ENCODE measurements at places on chromosomes 3 and 15.
A peak's percentile ranks its signal among the peaks of the same experiment; 100 is the strongest.

DNA sequence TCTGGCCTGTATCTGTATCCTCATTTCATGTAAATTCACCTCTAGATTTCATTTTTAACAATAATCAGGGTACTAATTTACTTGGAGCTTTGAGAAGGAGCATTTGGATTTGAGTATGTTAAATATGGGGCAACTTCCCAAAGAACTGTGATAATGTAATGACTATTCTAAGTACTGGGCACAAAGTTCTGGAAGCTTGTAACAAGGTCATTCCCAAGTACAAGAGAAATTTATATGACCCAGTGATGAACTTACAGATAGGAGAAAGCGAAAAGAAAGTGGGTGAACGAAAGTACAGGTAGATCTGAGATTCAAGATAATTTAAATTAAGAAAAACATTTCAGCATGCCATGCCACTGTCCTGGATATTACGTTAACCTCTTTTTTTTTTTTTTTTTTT lies 93.8 kb downstream of the MYO5A start:
- H3K4me1 ChIP-seq, result peaks cover 2% of the 10 kb centered on the region
- H3K27me3 ChIP-seq, result no peaks in the 10 kb centered on the region
- peaks cover 2% of the 10 kb centered on the region for H3K36me3 ChIP-seq
- no peak overlapping the region for H3K27ac ChIP-seq
- DNase-seq, result no peak

DNA sequence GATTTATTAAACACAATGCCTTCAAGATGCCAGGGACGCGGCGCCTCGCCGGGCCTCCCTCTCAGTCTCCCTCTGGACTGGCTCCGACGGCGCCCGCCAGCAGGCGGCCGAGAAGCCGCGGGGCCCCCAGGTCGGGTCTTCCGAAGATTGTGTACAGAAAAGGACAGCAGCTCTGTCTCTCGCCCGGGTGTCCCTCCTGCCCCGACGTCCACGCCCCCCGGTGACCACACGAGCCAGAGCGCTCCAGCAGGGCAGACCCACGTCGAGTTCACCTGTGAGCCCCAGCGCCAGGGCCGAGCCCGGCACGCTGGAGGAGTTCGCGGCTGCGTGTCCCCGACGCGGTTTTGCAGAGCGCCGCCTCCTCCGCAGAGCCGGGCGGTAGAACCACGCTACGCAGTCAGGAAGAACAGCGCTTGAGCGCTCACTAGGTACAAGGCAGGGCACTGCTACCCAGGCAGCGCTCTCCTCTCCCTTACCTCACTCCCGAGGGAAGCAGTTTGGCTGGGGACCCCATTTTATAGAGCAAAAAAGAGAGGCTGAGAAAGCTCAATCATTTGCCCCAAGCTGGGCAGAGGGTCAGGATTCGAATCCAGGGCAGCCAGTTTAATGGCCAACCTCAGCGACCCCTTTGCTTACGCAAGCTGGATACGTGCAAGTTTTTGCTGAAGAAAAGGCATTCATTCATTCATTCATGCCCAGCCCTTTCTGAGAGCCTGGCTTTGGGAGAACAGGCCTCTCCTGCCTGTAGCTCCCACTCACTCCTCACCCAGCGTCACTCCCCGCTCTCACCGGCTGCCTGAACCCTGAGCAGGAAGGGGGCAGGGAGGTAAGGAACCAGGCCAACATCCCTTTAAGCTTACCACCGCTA lies 3.0 kb upstream of the TLE3 start:
- no peaks in the 10 kb centered on the region for H3K36me3 ChIP-seq
- peak; percentile 73 for DNase-seq
- H3K27ac ChIP-seq, result no peak overlapping the region
- H3K27me3 ChIP-seq, result no peaks in the 10 kb centered on the region

DNA sequence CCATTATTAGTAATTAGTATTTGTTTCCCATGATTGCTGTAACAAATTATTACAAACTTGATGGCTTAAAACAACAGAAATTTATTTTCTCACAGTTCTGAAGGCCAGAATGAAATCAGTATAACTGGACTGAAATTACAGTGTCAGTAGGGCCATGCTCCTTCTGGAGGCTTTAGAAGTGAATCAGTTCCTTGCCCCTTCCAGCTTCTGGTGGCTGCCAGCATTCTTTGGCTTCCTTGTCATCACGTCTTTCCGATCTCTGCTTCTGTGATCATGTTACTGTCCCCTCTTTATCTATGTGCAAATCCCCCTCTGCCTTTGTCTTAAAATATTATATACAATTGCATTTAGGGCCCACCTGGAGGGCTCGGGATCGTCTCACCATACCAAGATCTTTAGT lies 92.0 kb downstream of the FOXB1 start:
- no peak for DNase-seq
- H3K36me3 ChIP-seq, result no peaks in the 10 kb centered on the region
- no peaks in the 10 kb centered on the region for H3K4me1 ChIP-seq
- H3K4me3 ChIP-seq, result no peak overlapping the region
- H3K27me3 ChIP-seq, result no peaks in the 10 kb centered on the region

- no peaks in the 10 kb centered on the region for H3K27me3 ChIP-seq
- H3K36me3 ChIP-seq, result no peaks in the 10 kb centered on the region
- H3K27ac ChIP-seq, result no peak overlapping the region
- H3K4me3 ChIP-seq, result no peak overlapping the region
- no peak for DNase-seq
Observed at GRCh38 chr3:98003306-98003969, 31.2 kb upstream of the RIOX2 start.

DNA sequence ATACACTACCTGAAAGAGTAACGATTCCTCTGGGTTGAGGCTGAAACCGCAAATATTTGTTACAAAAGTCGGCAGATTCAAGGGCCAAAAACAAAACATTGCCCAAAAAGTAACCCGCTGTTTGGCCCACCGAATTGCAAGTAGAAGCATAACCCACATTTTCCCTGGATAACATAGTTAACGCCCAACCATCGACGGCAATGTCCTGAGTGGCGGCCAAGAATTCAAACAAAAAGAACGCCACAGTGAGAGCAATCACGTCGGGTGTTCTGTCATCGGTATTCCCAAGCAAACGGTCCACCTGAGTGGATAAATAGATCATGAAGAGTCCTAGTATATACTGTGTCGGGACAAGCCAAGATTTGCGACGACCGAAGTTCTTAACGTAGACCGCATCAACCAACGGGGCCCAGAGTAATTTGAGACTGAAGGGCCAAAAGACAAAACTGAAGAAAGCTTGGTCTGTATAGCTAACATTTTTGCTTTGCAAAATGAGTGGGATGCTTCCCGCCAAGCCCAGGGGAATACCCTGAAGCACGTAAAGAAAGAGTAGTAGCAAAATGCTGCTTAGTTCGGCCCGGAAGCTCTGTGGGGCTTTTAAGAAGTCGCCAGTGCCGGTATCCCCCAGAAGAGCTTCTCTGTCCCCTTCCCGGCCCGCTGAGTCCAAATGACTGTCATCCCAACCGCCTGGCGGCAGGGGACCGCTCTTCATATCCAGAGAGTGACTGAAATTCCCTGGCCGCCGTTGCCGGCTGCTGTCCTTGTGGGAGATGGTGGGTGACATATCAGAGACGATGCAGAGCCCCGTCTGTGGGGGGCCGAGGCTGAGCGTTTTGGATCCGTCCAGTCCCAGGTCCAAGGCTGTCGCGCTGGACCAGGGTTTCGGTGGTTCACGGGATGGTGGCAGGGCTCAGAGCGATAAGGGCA lies 750 bp downstream of the SLC33A1 start:
- no peaks in the 10 kb centered on the region for H3K36me3 ChIP-seq
- H3K27ac ChIP-seq, result peak overlapping the region; percentile 72
- no peaks in the 10 kb centered on the region for H3K27me3 ChIP-seq

GRCh38 chr15:69593981-69594966 lies 141.7 kb downstream of the RPLP1 start:
- DNase-seq, result peak; percentile 88
- H3K27me3 ChIP-seq, result no peaks in the 10 kb centered on the region
- H3K4me3 ChIP-seq, result no peak overlapping the region
- no peaks in the 10 kb centered on the region for H3K4me1 ChIP-seq

GRCh38 chr3:143171141-143171980 lies 51.8 kb downstream of the CHST2 start:
- H3K4me1 ChIP-seq, result no peaks in the 10 kb centered on the region
- DNase-seq, result no peak
- no peaks in the 10 kb centered on the region for H3K36me3 ChIP-seq
- H3K27me3 ChIP-seq, result no peaks in the 10 kb centered on the region
- H3K27ac ChIP-seq, result no peak overlapping the region
- no peak overlapping the region for H3K4me3 ChIP-seq

GRCh38 chr3:10364806-10365205 lies 43.9 kb upstream of the SEC13 start:
- no peaks in the 10 kb centered on the region for H3K27me3 ChIP-seq
- H3K36me3 ChIP-seq, result no peaks in the 10 kb centered on the region
- no peak overlapping the region for H3K27ac ChIP-seq
- no peak overlapping the region for H3K4me3 ChIP-seq
- no peaks in the 10 kb centered on the region for H3K4me1 ChIP-seq

- no peaks in the 10 kb centered on the region for H3K36me3 ChIP-seq
- H3K27me3 ChIP-seq, result no peaks in the 10 kb centered on the region
- no peak overlapping the region for H3K27ac ChIP-seq
- no peaks in the 10 kb centered on the region for H3K4me1 ChIP-seq
Observed at GRCh38 chr3:106628407-106628806, 748.8 kb upstream of the CCDC54 start.

DNA sequence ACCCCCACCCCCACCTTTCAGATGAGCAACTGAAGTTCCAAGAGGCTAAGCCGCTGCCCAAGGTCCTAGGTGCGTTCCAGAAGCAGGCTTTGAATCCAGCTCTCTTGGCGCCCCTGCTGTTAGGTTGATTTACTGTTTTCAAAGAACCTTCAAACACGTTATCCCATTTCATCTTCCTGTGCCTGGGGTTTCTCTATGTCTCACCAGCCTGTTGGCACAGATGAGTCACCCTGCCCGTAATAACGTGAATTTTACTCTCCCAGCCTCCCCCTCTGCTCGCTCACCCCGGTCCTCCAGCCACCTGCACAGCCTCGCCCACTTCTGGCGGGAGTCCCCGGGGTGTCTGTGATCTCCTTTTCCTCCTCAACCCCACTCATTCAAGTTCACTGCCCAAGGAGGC lies 13.0 kb upstream of the TSEN2 start:
- no peak overlapping the region for H3K27ac ChIP-seq
- no peak overlapping the region for H3K4me3 ChIP-seq
- no peaks in the 10 kb centered on the region for H3K27me3 ChIP-seq
- H3K36me3 ChIP-seq, result no peaks in the 10 kb centered on the region
- H3K4me1 ChIP-seq, result no peaks in the 10 kb centered on the region
- DNase-seq, result no peak

DNA sequence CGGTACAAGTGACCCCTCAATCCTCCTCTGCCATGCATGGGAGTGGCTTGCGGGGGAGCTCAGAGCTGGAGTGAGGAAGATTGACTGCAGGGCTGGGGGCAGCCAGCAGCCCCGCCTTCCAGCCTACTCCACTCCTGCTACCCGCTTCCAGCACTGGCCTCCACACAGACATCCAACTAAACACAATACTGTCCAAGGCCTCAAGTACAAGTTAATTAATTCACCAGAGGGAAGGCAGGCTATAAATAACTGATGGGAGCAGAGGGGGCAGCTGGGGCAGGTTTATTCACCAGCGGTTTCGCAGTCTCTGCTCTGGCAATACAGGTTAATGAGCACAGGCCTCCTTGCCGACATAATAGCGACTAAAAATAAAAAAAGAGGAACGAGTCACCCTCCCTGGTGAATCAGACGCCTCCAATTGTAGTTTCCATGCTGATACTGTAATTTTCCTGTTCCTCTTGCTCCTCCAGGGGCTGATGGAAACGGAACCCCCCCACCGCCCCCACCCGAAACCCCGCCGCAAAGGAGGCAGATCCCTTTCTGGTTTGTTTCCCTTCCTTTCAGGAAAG lies 166.4 kb upstream of the TLE3 start:
- H3K4me1 ChIP-seq, result no peaks in the 10 kb centered on the region
- no peaks in the 10 kb centered on the region for H3K27me3 ChIP-seq

DNA sequence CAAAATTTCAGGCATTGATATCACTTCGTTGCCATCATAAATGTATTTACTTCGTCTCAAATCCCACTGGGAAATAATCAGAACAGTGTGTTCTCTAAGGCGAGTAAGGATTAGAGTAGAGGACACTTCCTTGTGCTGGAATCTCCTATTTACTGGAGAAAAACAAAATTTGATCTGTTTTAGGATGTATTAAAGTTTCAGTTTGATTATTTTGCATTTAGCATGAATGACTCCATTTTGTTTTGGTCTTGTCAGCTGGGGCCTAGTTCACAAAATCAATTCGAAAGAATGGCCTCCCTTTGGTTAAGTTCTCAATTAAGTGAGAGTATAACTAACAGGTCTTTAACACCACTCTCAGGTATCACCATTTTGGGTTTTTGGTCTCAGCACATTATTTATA lies 11.7 kb upstream of the NOX5 start:
- H3K27ac ChIP-seq, result no peak overlapping the region
- no peaks in the 10 kb centered on the region for H3K4me1 ChIP-seq
- no peak overlapping the region for H3K4me3 ChIP-seq
- peaks cover 2% of the 10 kb centered on the region for H3K27me3 ChIP-seq
- DNase-seq, result no peak

- no peak overlapping the region for H3K4me3 ChIP-seq
- no peaks in the 10 kb centered on the region for H3K36me3 ChIP-seq
- H3K27me3 ChIP-seq, result no peaks in the 10 kb centered on the region
- no peak overlapping the region for H3K27ac ChIP-seq
- H3K4me1 ChIP-seq, result no peaks in the 10 kb centered on the region
Observed at GRCh38 chr15:41647262-41647661, 12.9 kb upstream of the MGA start.

GRCh38 chr3:110070161-110070916 lies 733.0 kb upstream of the DPPA4 start:
- no peaks in the 10 kb centered on the region for H3K4me1 ChIP-seq
- no peaks in the 10 kb centered on the region for H3K36me3 ChIP-seq
- H3K27ac ChIP-seq, result no peak overlapping the region

- H3K4me1 ChIP-seq, result no peaks in the 10 kb centered on the region
- H3K4me3 ChIP-seq, result no peak overlapping the region
- H3K27ac ChIP-seq, result no peak overlapping the region
- no peaks in the 10 kb centered on the region for H3K36me3 ChIP-seq
Observed at GRCh38 chr3:185049710-185050109, 103.2 kb downstream of the C3orf70 start.

GRCh38 chr3:49265661-49266386 lies 11.2 kb downstream of the C3orf62 start:
- no peak overlapping the region for H3K4me3 ChIP-seq
- peak overlapping the region; percentile 40 for H3K27ac ChIP-seq
- DNase-seq, result no peak
- H3K27me3 ChIP-seq, result no peaks in the 10 kb centered on the region

- no peaks in the 10 kb centered on the region for H3K36me3 ChIP-seq
- H3K4me3 ChIP-seq, result peak overlapping the region; percentile 45
- no peak overlapping the region for H3K27ac ChIP-seq
- H3K4me1 ChIP-seq, result peaks cover 3% of the 10 kb centered on the region
- DNase-seq, result peak; percentile 77
Observed at GRCh38 chr3:42805141-42805821, 991 bp upstream of the HIGD1A start.

GRCh38 chr15:31252171-31252785 lies 74.4 kb upstream of the KLF13 start:
- H3K27me3 ChIP-seq, result no peaks in the 10 kb centered on the region
- H3K4me3 ChIP-seq, result no peak overlapping the region
- peaks cover 6% of the 10 kb centered on the region for H3K4me1 ChIP-seq
- no peak overlapping the region for H3K27ac ChIP-seq
- H3K36me3 ChIP-seq, result no peaks in the 10 kb centered on the region

- no peaks in the 10 kb centered on the region for H3K36me3 ChIP-seq
- H3K27ac ChIP-seq, result peak overlapping the region; percentile 5
- no peaks in the 10 kb centered on the region for H3K4me1 ChIP-seq
- H3K27me3 ChIP-seq, result no peaks in the 10 kb centered on the region
- DNase-seq, result no peak
- H3K4me3 ChIP-seq, result peak overlapping the region; percentile 51
Observed at GRCh38 chr3:57755368-57755675, 787 bp upstream of the SLMAP start.

Data from aorta (tissue), 5 donors.